Caudate nucleus (tissue), 63 donors: ENCODE measurements at places on chromosomes 6 and 20.

DNA sequence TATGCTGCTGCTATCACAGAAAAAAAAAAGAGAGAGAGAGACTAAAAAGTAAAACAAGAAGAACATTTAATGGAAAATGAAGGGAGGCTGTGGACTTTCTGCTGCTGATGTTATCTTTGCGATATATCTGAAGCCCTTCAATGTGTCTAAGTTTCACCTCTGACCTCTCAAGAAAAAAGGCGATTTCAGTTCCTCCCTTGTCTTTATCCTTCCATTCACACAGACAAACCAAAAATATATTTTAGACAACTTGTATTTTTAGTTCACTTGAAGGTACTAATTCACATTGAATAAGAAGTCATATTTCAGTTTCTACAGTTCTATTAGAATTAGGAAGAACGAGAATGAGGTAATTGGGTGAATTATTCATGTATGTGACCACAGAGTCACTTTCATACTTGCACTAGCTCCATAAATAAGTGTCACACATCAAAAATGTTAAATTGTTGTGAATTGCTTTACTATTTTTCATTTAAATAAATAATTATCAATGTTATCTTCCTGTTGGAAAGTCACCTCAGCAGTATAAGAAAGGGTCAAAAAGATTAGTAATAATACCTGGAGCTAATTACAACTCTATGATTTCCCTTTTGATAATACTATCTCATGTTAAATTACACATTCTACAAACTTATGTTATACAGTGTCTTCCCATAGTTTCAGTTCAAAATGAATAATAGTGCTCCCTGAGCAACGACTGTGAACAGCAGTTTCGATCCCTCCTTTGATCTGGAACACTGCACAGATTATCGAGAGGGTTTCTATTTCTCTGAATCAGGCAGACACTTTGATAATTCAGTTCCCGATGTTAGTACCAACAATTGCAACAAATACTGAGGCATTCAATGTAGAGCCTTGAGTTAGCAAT lies 85.2 kb upstream of the PLCB4 start:
- no peak for DNase-seq

DNA sequence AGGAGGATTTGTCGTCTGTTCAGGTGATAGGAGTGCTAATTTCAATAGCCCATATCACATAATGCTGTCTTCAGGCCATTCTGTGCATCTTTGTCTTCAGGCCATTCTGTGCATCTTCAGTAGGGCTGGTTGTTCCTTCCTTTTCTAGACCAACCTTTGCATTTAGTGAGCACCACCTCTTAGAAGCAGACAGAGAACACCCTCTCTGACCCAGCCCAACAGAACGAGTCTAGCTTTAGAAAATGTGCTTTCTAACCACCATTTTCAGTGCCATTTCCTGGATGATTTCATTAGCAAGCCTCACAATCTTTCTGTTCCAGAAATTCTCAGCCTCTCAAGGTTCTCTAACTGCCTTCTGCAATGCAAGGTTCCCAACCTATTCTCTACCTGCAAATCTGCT lies 215.3 kb upstream of the KCNQ5 start:
- no peak for DNase-seq

GRCh38 chr6:72676995-72677394 lies 55.1 kb downstream of the KCNQ5 start:
- DNase-seq = no peak

DNA sequence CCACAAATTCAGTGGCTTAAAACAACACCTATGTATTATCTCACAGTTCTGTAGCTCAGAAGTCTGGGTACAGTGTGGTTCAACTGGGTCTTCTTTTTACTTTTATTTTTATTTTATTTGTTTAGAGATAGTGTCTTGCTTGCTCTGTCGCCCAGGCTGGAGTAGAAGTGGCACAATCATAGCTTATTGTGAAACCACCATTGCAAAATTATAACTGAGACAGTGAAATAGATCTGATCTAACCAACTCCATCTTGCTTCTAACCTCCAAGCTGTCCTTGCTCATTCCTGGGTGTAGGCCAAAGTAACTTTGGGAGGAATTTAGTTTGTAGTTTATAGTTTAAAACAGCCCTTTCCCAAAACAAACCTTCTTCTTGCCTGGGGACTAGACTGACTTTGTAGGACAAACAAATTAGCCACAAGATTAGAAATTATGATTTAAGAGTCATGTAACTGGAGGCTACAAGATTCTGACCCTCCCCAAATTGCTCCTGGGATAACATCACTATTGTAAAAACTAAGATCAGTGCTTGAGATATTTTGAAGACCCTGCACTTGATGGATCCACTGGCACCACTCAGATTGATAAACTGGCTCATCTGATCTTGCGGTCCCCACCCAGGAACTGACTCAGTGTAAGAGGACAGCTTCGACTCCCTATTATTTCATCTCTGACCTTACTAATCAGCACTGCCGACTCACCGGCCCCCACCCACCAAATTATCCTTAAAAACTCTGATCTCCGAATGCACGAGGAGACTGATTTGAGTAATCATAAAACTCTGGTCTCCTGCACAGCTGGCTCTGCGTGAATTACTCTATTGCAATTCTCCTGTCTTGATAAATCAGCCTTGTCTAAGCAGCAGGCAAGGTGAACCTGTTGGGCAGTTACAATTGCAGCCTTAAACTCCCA lies 193.4 kb upstream of the CDYL start:
- no peak for DNase-seq

DNA sequence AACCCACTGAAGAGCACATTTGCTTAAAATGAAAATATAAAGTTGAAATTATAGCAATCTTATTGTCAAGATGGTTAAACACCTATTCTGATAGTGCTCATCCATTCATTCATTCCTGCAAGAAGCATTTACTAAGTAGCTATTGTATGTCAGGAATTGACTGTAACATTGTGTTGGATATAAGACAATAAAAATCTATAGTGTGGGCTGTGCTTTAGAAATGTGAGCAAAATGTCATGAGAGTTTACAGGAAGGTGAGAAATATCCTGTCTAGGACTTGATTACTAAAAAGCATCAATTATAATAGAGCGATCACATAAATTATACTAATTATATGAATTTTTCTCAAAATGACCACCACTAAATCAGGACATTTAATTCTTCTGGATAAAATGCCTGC lies 123.0 kb downstream of the HAO1 start:
- no peak for DNase-seq

- DNase-seq = no peak
These were observed 46.9 kb upstream of the BACH2 start for GRCh38 chr6:90343576-90343975.

GRCh38 chr20:50561379-50562078 lies 51.3 kb downstream of the PTPN1 start:
- no peak for DNase-seq

- DNase-seq = no peak
These were observed 72.1 kb downstream of the PERP start for GRCh38 chr6:138035070-138035469.

DNA sequence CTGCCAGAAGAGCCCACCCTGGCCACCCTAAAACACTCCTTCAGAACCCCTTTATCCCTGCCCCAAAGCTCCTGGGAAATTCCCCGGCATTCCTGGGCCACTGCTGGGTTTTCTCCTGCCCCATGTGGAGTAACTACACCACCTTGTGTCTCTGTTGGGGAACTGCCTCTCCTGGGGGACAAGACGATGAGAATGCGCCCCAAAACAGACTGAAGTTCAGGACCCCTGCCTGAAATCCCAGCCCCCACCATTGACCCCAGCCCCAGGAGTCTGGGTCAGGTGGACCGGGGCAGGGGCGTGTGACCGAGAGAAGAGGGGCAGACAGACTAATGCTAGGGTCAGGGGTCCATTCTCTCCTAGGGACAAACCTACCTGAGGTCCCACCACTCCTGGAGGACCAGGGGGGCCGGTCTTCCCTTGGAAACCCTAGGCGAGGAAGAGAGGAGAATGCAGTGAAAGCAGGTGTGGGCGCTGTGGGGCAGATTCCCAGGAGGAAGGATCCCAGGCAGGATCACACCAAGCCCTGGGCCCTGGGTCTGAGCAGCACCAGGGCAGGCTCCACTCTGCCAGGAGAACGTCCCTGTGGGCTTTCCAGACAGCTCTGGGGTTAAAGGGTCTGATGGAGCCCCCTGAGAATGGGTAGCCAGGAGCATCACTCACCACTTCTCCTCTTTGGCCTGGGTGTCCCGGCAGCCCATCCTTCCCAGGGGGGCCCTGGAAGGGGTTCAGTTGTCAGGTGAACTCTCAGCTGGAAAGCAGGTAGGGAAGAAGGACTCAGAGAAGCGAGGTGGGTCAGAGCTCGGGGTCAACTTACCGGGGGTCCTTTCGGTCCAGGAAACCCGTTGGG lies 19.4 kb downstream of the COL11A2 start:
- no peak for DNase-seq

- DNase-seq = no peak
These were observed 818.0 kb downstream of the MAFB start for GRCh38 chr20:39871013-39871412.

- DNase-seq = no peak
These were observed 71.7 kb upstream of the ZMYND8 start for GRCh38 chr20:47428164-47428563.

GRCh38 chr20:7977709-7978108 lies 37.5 kb upstream of the HAO1 start:
- no peak for DNase-seq

GRCh38 chr6:137737836-137738596 lies 129.0 kb upstream of the TNFAIP3 start:
- DNase-seq = no peak

GRCh38 chr6:107805504-107805903 lies 18.6 kb downstream of the SCML4 start:
- DNase-seq = no peak

- DNase-seq = no peak
These were observed 282.6 kb downstream of the TPBG start for GRCh38 chr6:82646231-82646615.

GRCh38 chr6:57075092-57075491 lies 14.9 kb upstream of the ZNF451 start:
- DNase-seq = no peak

- no peak for DNase-seq
These were observed 411.8 kb downstream of the PREX1 start for GRCh38 chr20:48416002-48416401.

DNA sequence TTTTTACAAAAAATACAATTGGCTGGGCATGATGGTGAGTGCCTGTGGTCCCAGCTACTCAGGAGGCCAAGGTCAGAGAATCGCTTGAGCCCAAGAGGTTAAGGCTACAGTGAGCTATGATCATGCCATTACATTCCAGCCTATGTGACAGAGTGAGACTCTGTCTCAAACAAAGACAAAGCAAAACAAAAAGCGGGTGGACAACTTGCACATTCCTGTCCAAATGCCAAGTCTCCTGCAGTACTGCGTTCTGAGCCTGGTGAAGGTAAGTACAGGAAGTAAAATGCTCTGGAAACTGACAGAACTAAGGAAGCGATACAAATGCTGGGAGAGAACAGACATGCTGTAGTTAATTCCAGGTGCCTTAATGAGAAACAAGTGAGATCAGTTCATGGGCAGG lies 20.4 kb upstream of the TMEM242 start:
- DNase-seq = no peak

- no peak for DNase-seq
These were observed 157.1 kb upstream of the SHLD1 start for GRCh38 chr20:5592823-5593739.

GRCh38 chr20:48141660-48142515 lies 356.6 kb upstream of the SULF2 start:
- no peak for DNase-seq

DNA sequence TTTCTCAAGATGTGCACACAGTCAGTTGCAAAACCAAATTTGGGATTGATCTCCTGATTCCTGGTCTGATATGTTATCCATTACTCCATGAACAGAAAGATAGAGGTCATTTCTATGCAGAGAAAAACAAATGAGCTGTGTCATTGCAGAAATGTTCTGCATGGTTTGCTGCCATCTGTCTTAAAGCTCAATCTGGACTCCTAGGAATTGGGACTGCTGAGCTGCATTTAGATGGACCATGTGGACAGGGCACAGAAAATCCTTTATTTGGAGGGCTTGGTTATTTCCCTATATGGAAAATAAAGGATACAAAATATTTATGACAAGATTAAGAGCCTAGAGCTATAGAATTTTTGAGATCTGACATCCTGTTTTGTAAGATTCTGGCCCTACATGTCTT lies 91.3 kb downstream of the ADGRB3 start:
- no peak for DNase-seq

- no peak for DNase-seq
These were observed 359.1 kb upstream of the FLRT3 start for GRCh38 chr20:14696478-14696877.

DNA sequence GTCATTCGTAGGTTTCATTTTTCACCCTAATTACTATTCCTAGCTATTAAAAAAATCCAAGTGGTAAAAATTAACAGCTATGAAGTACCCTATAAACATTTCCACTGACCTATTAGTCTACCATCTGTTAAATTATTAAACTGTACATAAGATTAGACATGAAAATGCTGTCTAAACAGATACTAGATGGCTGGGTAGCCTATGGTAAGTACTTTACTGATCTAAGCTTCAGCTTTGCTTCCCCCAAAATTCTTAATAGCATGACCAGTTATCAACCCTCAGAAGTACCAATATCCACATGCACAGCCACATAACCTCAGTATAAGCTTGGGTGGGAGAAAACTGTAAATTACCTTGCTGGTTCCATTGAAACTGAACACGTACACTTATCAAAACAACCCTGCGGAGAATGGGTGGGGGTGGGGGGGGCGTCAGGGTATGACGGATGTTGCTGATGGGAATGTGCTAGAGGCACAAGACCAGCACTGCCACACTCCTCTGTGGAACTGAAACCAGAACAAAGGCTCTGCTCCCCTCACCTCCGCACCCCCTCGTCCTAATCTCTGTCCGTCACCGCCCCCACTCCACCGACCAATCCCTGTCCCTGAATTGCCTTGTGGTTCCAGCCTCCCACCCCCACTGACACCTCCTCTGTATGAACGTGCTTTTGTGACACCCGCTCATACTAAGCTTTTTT lies 45.3 kb downstream of the B4GALT5 start:
- DNase-seq = peak; percentile 7

- DNase-seq = no peak
These were observed 1.1 kb upstream of the ENTPD6 start for GRCh38 chr20:25194333-25194972.

GRCh38 chr6:15689586-15690482 lies 27.0 kb upstream of the DTNBP1 start:
- DNase-seq = no peak

GRCh38 chr6:119348748-119349360 lies 707 bp downstream of the MAN1A1 start:
- DNase-seq = no peak

DNA sequence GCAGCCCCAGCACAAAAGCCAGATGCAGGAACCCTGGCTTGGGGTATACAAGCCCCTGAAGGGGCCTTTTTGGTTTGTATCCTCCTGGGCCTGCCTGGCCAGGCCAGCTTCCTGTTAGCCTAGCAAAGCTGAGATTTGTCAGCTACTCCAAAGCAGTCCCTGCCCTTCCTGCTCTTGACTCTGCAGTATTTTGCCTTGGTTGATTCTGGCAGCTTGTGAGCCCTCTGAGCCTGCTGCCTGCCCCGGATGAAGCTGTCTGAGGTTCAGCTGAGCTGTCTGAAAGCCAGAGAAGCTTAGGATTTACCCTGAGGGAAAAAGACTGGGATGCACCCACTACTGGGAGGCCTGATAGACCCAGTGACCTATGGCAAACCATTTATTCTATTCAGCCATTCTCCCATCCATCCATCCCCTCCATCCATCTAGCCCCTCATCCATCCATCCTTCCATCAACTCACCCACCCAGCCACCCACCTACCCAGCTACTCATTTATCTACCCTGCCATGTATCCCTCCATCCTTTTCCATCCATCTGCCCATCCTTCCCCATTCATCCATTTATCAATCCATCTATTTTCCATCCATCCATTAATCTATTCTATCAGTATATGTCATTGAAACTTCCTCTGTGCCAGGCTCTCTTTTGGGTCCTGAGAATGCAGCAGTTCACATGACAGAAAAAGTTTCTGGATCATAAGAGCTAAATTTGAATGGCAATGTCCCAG lies 307.5 kb downstream of the DHX35 start:
- no peak for DNase-seq
